ENCODE measurements at places on chromosomes 7 and 10.

DNA sequence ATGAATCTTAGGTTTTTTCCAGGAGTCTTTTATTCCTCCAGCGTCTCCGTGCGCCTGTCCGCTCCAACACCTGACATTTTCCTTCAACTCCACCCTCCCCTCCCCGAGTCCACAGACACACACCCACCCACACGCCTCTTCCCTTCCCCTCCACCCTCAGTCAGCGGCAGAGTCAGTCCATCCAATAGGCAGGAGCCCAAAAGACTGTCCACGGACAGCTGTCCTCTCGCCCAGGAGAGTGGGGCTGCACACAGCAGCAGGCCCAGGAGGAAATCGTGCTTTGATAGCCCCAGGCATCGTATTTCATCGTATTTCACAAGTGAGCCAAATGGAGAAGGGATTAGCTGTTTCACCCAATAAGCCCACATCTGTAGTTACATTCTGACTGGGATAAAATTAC, 285.1 kb downstream of the ZEB1 start:
- DNase-seq: no peak

GRCh38 chr10:74891053-74891452, 64.7 kb downstream of the KAT6B start:
- DNase-seq: no peak

DNA sequence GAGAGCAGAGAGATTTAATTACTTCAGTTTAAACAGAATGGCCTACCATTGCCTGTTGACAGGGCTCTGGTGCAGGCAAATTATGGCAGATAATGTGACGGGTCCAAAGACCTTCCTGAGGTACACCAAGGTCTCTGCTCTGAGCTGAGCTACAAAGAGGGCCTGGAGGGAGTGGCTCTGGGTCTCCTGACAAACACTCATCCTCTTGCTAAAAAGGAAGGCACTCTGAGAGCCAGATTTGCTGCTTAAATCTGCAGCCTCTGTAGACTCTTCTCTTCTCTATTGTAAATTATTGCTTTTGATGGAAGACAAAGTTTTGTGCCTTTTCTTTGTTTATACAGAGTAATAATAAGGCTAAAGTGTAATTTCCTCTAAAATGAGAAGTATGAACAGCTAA, 529.5 kb upstream of the FZD8 start:
- DNase-seq: no peak

DNA sequence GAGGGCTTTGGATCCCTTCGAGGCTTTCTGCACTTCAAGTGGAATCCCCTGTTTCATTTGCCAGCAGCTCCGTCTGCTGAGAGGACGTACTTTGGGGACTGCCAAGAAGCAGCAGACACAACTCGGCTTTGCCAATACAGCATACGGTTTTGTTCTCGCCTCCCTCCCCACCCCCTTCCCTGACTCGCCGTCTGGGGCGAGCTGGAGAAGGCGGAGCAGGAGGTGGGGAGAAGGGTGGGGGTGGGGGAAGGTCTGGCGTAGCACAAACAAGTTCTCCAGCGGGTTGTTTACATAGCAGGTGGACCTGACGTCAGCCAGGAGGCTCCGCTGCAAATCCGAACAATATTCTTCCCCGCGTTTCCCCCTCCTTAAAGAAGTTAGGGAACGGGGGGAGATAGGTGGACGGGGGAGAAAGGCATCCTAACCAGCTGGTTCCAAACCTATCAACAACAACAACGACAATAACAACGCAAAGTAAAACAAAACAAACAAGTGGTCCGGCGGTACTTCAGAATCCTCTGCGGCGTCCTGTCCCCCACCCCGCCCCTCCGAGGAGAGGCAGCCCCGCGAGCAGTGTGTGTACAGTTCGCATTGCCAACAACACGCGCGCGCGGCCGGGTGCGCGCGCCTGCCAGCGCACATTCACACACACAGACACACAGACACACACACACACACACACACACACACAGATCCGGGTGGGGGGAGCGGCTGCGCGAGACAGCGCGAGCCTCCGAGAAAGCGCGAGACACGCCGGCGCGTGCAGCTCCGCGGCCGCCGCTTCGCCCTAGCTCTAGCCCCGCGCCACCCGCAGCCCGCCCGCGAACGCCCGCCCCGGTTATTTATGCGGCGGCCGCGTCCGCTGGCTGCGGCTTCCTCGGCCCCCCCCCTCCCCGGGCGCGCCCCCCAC, 167.0 kb upstream of the PPP1R3A start:
- DNase-seq: no peak

DNA sequence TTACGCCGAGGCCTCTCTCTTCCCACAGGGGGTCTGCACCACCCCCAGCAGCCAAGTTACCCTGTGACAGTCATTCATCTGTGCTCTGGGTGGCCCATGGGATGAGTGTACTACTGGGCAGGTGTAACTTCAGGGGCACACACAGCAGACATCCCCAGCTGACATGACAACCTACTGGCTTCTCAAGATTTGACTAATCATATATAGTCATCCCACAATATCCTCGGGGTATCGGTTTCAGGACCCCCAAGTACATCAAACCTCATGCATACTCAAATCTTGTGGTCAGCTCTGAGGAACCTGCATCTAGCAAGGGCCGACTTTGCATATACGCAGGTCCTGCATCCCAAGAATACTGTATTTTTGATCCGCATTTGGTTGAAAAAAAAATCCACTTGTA, 336.9 kb upstream of the C7orf33 start:
- DNase-seq: no peak

- no peak for DNase-seq
Measured at GRCh38 chr7:124452186-124452585, 313.4 kb downstream of the GPR37 start.

GRCh38 chr7:128434413-128435326, 21.0 kb upstream of the HILPDA start:
- no peak for DNase-seq

DNA sequence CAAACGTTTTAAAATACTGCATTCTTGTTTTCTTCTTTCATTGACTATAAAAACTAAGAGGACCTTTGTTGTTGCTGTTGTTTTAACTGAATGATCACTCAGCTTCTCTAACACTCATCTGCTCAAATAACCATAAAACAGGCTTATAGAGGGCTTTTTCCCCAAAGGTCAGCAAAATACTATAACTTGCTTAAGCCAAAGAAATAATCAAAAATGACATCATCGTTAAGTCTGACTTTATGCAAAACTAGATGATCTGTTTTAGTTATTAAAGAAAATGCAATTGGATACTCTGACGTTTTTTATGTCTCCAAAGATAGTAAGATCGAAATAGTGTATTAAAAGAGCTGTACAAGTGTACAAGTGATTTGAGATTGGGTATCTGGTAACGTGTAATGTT, 152.9 kb downstream of the SEMA3A start:
- DNase-seq: no peak

- no peak for DNase-seq
Measured at GRCh38 chr10:89602919-89603318, 42.1 kb downstream of the PANK1 start.

DNA sequence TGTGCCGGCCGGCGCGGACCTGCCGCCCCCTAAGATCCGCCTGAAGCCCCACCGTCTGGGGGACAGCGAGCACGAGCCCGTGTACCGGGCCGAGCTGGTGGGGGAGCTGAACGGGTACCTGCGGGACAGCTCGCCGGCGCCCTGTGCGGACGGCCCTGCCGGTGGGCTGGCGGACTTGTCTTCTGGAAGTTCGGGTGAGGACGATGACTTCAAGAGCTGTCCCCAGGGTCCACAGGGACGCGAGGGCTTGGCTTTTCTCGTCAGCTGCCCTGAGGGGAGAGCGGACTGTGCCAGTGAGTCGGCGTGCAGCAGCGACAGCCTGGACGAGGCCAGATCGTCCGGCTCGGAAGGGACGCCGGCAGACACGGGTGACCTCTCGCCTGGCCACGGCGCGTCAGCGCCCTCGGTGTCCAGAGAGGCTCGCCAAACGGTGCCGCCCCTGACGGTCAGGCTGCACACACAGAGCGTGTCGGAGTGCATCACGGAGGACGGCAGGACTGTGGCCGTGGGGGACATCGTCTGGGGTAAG, 8.5 kb downstream of the PWWP2B start:
- DNase-seq: no peak

- no peak for DNase-seq
Measured at GRCh38 chr7:121605317-121605680, 209.2 kb upstream of the FAM3C start.

All from stimulated activated CD4-positive, alpha-beta T cell treated with anti-CD3 and anti-CD28 coated beads, Interleukin-2, amount 100 ng/mL, for 24 hours (primary cell).